Natural killer cell treated with Interleukin-12 subunit alpha and Interleukin-12 subunit beta and Interleukin-15 and Interleukin-18, amount 100 ng/mL, for 72 hours (primary cell): ENCODE measurements at places on chromosomes 1 and 21. TPM values are rescaled to one million over a fixed set of nuclear protein-coding genes. Genes with fewer than 3 reads are reported as not detected.
A peak's percentile ranks its signal among the peaks of the same experiment; 100 is the strongest.

DNA sequence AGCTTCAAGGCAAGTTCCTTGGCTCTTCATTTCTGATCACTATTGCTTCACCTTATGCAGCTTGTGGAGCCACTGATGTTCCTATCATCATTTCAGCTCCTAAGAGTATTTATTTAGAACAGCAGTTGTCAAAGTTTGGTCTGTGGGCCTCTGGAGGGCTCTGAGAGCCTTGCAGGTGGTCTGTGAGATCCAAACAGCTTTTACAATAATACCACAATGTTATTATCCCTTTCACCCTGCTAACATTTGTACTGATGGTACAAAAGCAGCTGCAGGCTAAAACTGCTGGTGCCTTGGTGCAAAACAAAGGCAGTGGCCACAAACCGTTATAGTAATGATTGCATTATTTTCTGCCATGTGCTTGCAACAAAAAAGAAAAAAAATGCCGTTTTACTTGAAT is 33.8 kb downstream of the PATJ start:
- no peaks in the 10 kb centered on the region for H3K27me3 ChIP-seq
- no peak overlapping the region for H3K27ac ChIP-seq
- no peaks in the 10 kb centered on the region for H3K36me3 ChIP-seq
- no peaks in the 10 kb centered on the region for H3K4me1 ChIP-seq
- no peak for DNase-seq

DNA sequence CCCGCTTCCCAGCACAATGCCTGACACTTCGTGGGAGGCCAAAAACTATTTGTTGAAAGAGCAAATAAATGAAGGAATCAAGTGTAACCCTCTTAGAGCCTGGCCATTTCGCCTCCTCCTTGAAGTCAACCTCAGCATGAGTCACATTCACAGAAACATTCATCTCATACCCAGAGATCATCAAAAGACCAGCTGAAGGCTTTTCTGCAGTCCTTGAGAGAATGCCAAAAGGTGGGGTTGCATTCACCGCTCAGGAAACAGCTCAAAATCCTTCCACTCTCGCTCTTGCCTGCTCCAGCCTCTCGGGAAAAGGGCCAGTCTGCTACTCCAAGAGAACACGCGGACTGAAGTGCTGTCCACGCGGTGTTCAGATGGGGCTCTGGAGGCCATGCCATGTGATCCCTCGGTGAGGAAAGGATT is 90.0 kb downstream of the VWA5B1 start:
- DNase-seq = no peak
- H3K4me1 ChIP-seq = no peaks in the 10 kb centered on the region
- no peak overlapping the region for H3K4me3 ChIP-seq
- no peaks in the 10 kb centered on the region for H3K36me3 ChIP-seq
- H3K27me3 ChIP-seq = peaks cover 35% of the 10 kb centered on the region

- no peak overlapping the region for H3K27ac ChIP-seq
- H3K4me1 ChIP-seq = peaks cover 11% of the 10 kb centered on the region
- H3K27me3 ChIP-seq = no peaks in the 10 kb centered on the region
Observed at GRCh38 chr1:92907949-92908684, 53.1 kb downstream of the DIPK1A start.

Gene NUAK2
- 2.5 TPM for total RNA-seq

Gene PROX1
- not detected for total RNA-seq

DNA sequence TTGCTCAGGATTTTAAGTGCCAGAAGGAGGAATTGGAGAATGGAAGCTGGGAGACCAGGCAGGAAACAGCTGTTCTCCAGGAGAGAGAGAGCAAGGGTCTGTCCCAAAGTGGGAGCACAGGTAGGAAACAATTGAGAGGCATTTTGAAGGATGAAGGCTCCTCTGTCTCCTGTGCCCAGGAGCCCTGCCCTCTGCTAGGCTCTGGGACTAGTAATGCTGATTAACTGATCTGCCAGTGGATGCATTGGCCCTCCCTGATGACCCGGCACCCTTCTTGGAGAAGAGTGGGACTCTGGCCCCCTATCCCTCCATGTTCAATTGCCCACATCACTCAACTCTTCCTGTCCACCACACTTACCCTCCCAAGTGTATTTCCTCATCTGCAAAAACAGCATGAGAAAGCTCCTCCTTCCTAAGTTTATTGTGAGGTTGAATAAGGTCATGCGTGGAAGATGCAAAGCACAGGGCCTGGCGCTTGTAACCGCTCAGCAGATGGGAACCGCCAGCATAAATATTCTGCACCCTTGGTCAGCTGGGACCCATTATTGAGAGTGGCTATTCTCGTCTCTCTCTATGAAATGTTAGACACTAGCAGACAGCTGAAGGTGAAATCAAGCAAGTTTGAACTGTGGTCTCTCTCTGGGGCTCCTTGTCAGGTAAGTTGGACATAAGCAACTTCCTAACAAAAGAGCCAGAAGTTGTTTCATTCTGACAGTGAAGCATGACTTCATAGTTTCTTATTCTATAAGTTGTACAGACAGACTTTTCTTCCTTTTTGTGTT is 63.0 kb upstream of the ANGPTL1 start:
- H3K36me3 ChIP-seq = no peaks in the 10 kb centered on the region
- H3K27ac ChIP-seq = no peak overlapping the region
- peaks cover 5% of the 10 kb centered on the region for H3K27me3 ChIP-seq
- DNase-seq = no peak
- H3K4me3 ChIP-seq = no peak overlapping the region

GRCh38 chr21:41961282-41961701 is 7.5 kb upstream of the C2CD2 start:
- DNase-seq = peak; percentile 38
- no peak overlapping the region for H3K4me3 ChIP-seq
- no peaks in the 10 kb centered on the region for H3K36me3 ChIP-seq
- peaks cover 12% of the 10 kb centered on the region for H3K27me3 ChIP-seq
- H3K4me1 ChIP-seq = no peaks in the 10 kb centered on the region

DNA sequence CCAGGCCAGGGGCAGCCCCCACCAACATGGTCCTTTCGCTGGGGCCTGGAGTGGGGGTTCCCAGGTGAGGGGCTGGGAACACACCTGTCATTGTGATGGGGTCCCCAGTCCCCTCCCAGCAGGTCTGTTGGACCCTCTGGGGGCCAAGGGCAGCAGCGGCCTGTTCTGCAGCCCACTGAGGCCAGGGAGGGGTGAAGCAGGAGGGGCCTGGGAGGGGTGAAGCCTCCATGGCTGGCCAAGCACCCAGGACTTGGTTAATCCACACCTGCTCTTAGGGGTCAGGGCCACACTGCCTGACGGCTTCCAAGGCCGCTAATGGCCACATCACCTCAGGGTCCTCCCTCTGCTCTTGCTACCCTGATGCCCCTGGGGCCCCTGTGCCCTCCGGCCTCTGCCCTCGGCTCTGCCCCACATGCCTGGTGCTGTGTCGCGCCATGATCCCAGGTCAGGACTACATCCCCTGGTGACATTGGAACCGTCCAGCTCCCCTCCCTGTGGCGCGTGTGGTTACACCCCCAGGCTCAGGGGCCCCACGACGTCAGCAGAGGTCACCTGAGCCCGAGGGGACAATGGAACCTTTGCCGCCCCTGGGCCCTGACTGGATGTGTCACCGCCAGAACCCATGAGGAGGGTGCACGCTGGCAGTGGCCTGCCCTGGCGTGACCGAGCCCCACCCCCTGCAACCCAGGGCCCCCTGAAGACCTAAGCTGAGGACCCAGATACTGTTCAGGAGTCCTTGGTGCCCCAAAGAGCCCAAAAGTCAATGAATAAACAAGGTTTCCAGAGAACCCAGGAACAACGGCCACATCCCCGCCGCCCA is 7.0 kb downstream of the TNFRSF18 start:
- DNase-seq = peak; percentile 56
- peak overlapping the region; percentile 99 for H3K27ac ChIP-seq
- no peaks in the 10 kb centered on the region for H3K27me3 ChIP-seq
- H3K4me3 ChIP-seq = no peak overlapping the region
- peaks cover 23% of the 10 kb centered on the region for H3K4me1 ChIP-seq

- no peak overlapping the region for H3K4me3 ChIP-seq
- H3K36me3 ChIP-seq = no peaks in the 10 kb centered on the region
- DNase-seq = no peak
- peaks cover 30% of the 10 kb centered on the region for H3K27me3 ChIP-seq
- no peaks in the 10 kb centered on the region for H3K4me1 ChIP-seq
Observed at GRCh38 chr21:42363312-42363711, 3.0 kb downstream of the TFF1 start.

DNA sequence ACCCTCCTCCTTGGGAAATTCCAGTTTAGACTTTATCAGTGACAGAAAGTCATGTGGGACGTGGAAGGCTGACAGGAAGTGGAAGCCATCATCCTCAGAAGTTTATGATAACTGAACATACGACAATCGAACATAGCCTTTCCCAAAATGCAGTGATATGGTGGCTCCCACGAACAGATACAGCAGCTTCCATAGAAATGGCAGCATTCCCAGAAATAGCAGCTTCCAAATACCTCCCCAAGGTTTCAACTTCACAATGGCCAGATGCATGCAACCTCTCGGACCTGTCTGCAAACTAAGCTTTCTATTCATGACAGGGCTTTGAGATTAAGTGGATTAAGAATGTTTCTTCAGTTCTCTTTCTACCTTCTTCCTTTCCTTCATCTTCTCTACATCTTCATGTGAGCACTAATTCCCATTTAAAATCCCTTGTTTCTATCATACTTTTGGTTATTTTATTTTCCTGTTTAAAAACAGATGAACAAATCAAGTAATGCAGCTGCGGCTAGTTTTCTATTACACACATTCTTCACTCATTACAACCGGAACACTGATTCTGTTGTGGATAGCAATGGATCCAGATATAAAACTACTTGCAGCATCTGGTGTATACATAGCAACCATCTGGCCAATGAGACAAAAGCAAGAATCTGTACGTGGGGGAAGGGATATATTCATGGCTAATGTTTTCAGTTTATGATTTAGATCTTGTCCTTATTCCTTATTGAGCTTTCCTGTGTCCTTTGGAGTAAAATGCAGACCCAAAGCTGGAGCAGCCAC is 304.8 kb downstream of the BRINP3 start:
- H3K27ac ChIP-seq = no peak overlapping the region
- DNase-seq = no peak
- H3K4me3 ChIP-seq = no peak overlapping the region
- H3K27me3 ChIP-seq = no peaks in the 10 kb centered on the region

DNA sequence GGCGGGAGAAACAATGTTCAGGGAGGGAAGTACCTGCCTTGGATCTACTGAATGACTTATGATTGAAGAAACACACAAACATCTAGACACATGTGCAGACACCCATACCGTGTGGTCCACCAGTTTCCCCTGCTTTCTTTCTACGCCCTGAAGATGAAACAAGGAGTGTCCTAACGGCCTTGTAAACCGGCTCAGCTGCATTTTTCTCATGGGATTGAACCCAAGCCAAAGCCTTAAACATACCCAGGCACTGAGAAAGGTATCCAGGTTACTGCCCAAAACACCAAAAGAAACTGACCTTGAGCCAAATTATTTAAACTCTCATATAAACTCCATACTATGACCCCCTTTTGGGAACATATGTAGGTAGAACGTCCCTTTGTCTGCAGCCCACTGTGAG is 630.0 kb upstream of the RGS18 start:
- no peak overlapping the region for H3K4me3 ChIP-seq
- peaks cover under 1% of the 10 kb centered on the region for H3K36me3 ChIP-seq
- no peak for DNase-seq

GRCh38 chr21:34745557-34746255 is 76.9 kb downstream of the CLIC6 start:
- H3K27me3 ChIP-seq = peaks cover 20% of the 10 kb centered on the region
- DNase-seq = peak; percentile 69
- H3K36me3 ChIP-seq = no peaks in the 10 kb centered on the region
- H3K4me1 ChIP-seq = peaks cover 6% of the 10 kb centered on the region
